T-helper 17 cell (primary cell): ENCODE measurements at places on chromosomes 7 and 10.

GRCh38 chr10:104260775-104261115 is 6.1 kb downstream of the GSTO1 start:
- peak overlapping the region; percentile 95 for H3K27ac ChIP-seq
- peaks cover 64% of the 10 kb centered on the region for H3K4me1 ChIP-seq
- DNase-seq: no peak

DNA sequence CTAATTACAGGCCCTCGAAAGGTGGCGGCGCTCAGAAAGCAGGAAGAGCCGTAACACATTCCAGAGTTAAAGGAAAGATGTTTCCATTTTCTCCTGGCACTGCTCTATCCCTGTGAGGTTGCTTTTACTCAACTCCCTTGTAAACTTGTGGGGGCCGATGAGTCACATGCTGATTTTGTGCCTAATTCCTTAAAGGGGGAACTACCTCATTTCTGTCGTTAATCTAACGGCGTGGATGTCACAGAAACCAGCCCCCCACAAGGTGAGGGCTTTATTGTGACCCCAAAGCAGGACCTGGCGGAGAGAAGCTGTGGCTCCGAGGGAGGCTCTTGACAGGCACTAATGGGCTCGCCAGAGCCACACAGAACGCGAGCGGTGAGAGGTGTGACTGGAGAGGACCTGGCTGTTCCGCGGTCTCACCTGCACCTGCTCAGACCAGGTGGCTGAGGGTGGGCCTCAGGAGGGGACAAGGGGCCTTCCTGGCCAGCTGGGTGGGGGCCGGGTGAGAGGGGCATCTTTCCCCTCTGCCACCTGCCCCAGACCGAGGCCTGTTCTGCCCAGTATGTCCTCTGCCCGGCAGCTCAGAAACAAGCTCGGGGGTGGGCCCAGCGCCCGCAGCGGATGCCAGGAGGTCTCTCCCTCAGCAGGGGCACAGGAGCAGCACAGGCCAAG is 50.9 kb downstream of the CALML3 start:
- no peaks in the 10 kb centered on the region for H3K36me3 ChIP-seq
- peak overlapping the region; percentile 30 for H3K27ac ChIP-seq
- no peak for DNase-seq

DNA sequence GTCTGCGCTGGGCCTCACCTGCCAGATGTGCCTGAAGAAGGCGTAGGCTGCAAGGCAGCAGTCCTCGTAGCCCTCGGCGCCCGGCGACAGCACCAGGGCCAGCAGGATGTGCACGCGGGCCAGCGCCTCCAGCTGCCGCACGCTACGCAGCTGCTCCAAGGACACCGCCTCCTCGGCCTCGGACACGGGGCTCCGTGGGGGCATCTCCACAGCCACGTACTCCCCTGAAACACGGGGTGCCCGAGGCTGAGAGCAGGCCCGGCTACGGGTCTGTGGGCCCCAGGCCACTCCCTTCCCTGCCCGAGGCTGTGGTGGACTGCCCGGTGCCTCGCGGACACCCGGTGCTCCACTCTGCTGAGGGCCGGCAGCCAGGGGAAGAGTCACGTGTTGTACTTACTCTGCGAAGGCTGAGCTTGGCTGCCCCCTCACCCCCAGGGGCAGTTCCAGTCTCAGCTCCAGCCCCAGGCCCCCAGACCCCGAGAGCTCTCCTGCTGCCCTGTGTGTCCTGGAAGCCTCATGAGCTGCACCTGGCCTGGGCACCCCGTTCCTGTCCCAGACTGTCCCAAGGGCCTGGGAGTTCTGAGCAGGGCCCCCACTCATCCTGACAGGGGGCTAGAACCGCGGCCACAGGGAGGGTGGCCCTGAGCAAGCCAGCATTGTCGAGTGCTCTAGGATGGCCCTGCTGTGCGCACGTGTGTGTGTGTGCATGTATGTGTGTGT is 62.8 kb downstream of the CFAP46 start:
- H3K27ac ChIP-seq: no peak overlapping the region
- no peak for DNase-seq
- no peak overlapping the region for H3K4me3 ChIP-seq
- H3K4me1 ChIP-seq: peaks cover 6% of the 10 kb centered on the region
- peaks cover 44% of the 10 kb centered on the region for H3K27me3 ChIP-seq

DNA sequence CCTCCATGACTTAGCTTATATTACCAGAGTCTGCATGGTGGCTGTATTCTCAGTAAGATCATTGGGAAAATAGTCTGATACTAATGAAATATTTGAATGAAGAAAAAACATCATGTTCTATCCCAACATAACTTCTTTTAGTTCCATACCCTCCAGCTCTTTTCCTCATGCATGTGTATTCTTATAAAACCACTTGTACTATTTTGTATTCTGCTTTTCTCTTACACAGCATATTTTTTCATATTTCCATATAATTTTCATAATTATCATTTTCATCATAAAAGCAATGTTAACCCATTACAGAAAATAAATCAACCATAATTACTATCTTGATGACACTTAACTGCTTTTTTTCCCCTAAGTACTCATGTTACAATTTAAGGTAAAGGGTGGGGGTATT is 371.2 kb upstream of the LRGUK start:
- peaks cover 6% of the 10 kb centered on the region for H3K36me3 ChIP-seq
- no peak overlapping the region for H3K27ac ChIP-seq
- no peak overlapping the region for H3K4me3 ChIP-seq
- H3K4me1 ChIP-seq: no peaks in the 10 kb centered on the region
- H3K27me3 ChIP-seq: no peaks in the 10 kb centered on the region
- no peak for DNase-seq

DNA sequence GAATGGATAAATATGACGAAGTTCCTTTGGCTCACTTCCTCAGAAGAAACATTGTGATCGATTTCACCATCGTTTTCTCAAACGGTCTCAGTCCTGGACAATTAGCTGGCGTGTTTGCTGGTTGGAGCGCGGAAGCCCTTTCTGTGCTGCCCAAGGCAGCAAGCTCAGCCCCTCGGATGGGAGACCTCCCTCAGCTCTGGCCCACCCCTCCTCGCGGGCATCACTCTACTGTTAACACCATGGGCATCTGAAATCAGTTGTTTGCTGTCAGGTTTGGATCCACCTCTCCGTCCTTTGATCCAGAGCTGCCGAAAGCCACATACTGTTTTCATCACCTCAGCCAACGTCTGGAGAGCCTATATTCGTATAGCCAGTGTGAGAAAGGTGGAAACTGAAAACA is 68.2 kb downstream of the C10orf143 start:
- peaks cover 32% of the 10 kb centered on the region for H3K27me3 ChIP-seq
- H3K4me3 ChIP-seq: no peak overlapping the region
- no peak overlapping the region for H3K27ac ChIP-seq
- H3K36me3 ChIP-seq: peaks cover 2% of the 10 kb centered on the region
- H3K4me1 ChIP-seq: peaks cover 3% of the 10 kb centered on the region

DNA sequence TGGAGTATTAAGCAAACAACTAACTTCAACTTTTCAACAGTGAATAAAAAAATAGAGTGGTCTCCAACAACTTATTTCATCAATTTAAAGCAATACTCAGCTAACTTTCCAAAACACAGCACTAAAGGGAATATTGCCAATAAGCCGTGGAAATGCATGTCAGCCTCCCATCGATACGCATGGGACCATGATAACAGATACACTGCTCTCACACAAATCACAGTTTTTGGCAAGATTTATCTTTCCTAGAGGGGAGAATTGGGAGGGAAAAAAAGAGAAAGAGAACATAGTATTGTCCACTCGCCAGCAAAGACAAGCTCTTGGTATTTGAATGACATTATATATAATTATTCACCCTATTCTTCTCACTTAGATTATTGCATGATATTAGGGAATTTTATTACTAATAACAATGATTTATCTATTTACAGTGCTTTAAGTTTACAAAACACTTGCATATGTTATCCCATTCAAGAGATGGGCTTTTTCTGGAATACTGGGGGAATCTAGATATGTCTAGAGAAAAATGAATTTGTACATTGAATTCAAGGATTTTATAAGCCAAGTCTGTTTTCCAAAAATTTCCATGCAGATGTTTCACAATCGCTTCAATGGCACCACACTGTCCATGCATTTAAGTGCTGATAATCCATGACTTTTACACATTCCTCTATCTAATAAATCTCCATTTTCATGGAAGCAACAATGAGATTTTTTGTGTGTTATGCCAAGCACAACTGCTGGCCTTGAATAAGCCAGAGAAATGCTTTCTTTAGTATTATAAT is 194.0 kb upstream of the MGMT start:
- no peak overlapping the region for H3K4me3 ChIP-seq
- H3K27ac ChIP-seq: no peak overlapping the region
- H3K4me1 ChIP-seq: peaks cover 2% of the 10 kb centered on the region
- DNase-seq: no peak
- H3K36me3 ChIP-seq: peaks cover 4% of the 10 kb centered on the region
- peaks cover 6% of the 10 kb centered on the region for H3K27me3 ChIP-seq

DNA sequence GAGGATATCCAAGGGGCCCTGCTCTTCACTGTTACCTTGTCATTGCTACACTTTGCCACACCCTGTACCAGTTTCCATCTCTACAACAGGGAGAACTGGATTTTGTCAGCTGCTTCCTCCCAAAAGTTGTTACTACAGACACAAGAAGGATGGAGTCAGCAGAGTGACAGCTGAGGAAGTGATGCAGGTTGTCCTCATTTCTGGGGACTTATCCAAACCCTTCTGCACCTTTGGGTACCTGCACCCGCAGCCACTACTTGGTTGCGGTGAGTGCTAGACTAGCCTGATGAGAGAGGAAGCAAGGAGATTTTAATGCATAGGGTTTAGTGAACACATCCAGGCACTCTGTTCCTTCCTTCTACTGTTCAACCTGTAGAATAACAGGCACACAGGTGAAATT is 281.0 kb downstream of the RPS24 start:
- no peaks in the 10 kb centered on the region for H3K27me3 ChIP-seq
- H3K4me1 ChIP-seq: peaks cover 5% of the 10 kb centered on the region
- H3K27ac ChIP-seq: no peak overlapping the region
- H3K36me3 ChIP-seq: no peaks in the 10 kb centered on the region

DNA sequence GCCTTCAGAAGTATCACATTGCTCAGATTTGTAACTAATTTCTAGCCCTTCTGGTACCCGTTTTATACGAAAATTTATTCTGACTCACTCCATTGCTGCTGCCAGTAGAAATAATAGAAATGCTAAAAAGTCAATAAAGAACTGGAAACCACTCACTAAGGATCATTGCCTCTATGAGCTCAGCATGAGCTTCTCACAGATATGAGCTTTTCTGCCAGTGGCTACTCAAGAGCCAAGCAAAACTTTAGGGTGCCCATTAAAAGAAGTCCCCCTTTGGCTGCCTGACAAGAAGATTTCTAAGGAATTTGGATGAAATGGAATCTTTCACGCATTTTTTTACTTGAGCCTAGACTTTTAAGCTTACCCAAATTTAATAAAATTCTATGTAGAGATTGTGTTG is 52.5 kb downstream of the GPR37 start:
- no peak overlapping the region for H3K27ac ChIP-seq
- H3K27me3 ChIP-seq: no peaks in the 10 kb centered on the region
- no peaks in the 10 kb centered on the region for H3K36me3 ChIP-seq
- no peak overlapping the region for H3K4me3 ChIP-seq
- no peak for DNase-seq
- no peaks in the 10 kb centered on the region for H3K4me1 ChIP-seq

DNA sequence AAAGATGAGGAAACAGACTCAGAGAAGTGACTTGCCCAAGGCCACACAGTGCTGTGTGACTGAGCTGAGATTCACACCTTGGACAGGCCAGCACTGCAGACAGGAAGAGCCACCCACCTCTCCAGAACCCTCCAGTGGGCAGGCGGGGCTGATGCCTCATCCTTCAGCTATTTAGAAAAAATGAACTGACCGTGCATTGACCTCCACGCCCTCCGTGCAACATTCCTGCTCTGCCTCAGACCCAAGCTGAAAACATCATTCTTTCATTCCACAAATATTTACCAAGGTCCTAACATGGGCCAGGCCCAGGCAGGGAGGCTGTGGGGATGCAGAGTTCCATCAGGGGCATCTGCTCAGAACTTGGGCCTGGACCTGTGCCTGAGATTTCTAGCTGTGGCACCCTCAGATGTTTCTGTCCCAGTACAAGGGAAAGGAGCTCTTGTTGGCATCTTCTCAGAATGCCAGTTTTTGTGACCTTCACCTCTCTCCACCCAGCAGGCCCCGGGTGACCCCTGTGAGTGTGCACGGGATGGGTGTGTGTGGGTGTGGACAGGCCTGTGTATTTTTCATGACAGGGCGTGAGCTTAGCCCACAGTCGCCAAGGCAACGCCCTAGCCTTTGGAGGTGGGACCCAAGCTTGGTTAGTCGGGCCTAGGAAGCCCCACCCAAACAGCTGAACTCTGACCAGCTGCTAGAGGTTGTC is 6.5 kb downstream of the VSIR start:
- peak overlapping the region; percentile 82 for H3K4me3 ChIP-seq
- H3K27me3 ChIP-seq: no peaks in the 10 kb centered on the region
- peaks cover 66% of the 10 kb centered on the region for H3K4me1 ChIP-seq
- DNase-seq: no peak
- H3K27ac ChIP-seq: peak overlapping the region; percentile 96

DNA sequence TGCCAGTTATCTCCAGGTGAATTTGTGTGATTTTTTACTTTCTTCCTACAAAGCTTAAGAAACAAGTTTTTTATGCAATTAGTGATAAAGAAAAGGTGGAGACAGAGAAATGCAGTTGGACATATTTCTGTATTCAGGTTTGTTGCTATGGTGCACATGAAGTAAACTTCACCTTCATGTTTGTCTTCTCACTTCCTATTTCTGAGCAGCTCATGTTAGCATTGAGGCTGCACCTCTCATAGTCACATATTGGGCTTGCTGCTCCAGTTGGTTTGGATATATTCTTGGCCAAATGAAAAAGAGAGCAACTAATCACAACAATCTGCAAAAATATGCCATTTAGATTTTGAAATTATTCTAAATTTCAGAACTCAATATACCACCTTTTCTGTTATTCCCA is 475.6 kb upstream of the ZWINT start:
- H3K4me3 ChIP-seq: no peak overlapping the region
- no peaks in the 10 kb centered on the region for H3K4me1 ChIP-seq
- H3K27me3 ChIP-seq: no peaks in the 10 kb centered on the region
- no peaks in the 10 kb centered on the region for H3K36me3 ChIP-seq
- no peak for DNase-seq

DNA sequence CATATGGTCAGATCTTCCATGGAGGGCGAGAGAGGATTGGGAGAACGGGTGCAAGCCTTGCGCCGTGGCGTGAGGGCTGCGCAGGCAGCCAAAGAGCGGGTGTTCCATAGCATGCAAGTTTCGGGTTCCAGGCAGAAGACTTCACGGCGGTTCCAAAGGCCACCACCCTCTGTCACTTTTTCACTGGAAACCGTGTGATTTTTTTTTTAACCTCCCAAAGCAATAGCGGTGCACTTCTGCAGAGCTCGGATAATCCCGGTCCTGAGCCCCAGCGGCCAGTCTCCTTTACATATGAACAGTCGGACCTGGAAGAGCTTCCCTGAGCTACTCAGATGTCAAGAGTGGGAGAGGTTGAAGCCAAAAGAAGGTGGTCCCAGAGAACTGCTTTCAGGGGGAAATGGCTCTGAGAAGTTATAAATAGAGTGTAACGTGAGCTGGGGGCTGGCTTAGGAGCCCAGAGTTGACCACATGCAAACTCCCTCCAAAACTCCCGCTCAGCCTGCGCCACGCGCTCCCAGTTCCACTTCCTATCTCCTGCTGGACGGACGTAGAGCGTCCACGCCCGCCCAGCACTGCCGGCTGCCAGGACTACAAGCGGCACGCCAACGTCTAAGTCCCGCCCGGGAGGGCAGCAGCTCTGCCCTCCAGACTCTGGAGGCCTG is at the start of gene MEOX2:
MEOX2 (minus strand) TSS at position 389 of the 662 bp plus-strand sequence; CDS start at position 108, 281 bp downstream.
- no peaks in the 10 kb centered on the region for H3K4me1 ChIP-seq
- no peak within 1 kb of the TSS for H3K4me3 ChIP-seq
- no peaks in the 10 kb centered on the region for H3K36me3 ChIP-seq
